ENCODE measurements at places on chromosomes 2 and 18.

DNA sequence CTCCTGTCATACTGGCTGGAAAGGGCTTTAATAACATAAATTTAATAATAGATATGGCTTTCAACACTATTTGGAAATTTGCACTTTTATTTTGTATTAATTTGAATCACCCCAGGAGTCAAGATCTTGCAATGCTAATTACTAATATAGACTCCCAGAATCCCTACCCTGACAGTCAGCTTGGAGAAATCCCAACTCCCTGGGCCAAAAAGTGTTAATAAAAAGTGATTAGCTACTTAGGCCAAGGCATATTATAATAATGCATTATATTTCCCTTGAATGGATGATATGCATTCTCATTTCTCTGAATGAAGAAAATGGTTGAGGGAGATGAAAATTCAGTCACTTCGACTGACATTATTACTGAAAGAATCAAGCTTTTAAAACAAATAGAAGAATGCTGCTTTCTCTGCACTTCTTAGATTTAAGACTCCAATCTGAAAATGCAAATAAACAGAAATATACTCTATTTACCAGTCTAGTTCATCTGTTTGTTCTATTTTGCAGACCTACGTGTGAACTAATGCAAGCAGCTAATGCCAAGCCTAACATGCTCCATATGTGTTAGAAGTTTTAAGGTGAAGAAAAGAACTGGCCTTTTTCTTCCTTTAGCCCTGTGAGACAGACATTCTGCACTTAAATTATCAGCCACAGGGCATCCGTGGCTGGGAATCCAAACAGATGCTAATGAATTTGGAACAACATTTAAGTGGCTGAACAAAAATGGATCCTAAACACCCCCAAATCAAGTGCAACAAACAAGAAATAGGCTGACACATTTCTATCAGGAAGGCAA lies 33.9 kb upstream of the INSIG2 start:
- no peak for DNase-seq

DNA sequence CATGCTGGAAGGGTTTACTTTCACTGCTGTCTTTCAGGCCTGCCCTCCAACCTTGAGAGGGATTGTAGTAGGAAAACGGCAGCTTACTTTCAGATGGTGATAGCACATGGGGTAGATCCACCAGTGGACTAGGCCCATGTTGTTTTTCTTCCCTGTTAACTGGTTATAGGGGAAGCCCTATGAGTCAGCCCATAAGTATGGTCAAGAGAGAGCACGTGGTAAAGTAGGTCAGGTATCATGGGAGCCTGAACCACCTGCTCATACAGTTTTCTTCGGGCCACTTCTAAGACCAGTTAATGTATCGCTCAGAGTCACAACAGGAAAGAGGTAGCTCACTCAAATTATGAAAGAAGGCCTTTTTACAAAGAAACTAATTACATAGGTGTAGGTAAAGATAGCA lies 33.0 kb downstream of the PDK1 start:
- DNase-seq = no peak

- no peak for DNase-seq
Measured at GRCh38 chr2:10473121-10473756, 25.1 kb upstream of the ODC1 start.

DNA sequence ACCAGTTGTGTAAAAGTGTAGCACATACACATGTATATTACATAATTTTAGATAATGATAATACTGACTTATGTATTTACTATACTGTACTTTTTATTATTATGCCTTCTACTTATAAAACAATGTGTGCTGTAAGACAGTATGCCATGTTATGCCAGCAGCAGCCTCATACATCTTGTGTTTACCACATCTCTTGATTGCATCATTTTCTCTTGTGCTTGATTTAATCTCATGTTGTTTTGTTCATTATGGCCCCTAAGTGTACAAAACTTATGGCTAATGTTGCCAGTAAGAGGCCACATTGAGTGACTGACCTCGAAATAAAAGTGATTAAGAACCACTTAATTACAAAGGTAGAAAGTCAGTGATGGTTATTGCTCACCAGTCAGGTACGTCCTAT lies 128.0 kb upstream of the SP5 start:
- no peak for DNase-seq

DNA sequence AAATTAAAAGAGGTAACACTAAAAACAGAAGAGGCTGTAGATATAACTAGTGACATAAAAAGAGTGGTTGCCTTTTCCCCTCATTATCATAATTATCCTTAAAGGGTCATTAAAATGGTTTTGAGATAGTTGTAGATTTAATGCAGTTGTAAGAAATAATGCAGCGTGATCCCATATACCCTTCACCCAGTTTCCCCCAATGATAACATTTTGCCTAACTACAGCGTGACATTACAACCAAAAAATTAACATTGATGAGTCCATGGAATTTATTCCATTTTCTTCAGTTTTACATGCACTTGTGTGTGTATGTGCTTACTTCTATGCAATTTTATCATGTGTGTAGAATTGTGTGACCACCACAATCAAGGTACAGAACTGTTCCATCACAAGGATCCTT lies 13.2 kb upstream of the RMND5A start:
- DNase-seq = no peak

- no peak for DNase-seq
Measured at GRCh38 chr18:78433562-78433961, 546.1 kb upstream of the SALL3 start.

DNA sequence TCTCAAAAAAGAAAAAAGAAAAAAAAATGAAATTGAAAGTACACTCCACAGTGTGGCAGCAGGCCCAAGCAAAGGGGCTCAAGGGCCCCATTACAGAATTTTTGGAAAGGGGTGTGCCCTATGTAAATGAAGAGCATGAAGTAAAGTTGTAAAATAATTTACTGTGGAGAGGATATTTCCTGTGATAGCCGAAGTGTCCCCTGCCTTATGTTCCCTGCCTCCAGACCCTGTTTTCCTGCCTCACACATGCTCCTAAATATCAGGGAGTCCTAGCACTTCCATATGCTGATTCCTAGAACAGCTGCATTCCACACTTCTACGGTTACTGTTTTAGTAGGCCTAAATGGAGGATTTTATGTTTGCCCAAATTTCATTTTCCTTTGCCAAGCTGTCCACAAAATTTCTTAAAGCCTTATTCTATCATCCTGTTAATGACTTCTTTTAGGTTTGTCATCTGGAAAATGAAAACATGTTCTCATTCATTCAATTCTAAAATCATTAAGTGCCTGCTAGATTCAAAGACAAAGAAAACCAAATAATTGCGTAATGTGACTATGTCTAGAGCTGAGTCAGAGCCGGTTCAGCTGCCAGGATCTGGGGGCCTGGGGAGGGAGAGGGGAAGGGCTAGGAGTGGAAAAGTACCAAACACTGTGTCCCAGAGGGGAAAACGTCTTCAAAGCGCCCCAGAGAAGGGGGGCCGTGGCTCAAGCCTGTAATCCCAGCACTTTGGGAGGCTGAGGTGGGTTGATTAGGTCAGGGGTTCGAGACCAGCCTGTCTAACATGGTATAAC lies 25.9 kb upstream of the IMPA2 start:
- peak; percentile 83 for DNase-seq

DNA sequence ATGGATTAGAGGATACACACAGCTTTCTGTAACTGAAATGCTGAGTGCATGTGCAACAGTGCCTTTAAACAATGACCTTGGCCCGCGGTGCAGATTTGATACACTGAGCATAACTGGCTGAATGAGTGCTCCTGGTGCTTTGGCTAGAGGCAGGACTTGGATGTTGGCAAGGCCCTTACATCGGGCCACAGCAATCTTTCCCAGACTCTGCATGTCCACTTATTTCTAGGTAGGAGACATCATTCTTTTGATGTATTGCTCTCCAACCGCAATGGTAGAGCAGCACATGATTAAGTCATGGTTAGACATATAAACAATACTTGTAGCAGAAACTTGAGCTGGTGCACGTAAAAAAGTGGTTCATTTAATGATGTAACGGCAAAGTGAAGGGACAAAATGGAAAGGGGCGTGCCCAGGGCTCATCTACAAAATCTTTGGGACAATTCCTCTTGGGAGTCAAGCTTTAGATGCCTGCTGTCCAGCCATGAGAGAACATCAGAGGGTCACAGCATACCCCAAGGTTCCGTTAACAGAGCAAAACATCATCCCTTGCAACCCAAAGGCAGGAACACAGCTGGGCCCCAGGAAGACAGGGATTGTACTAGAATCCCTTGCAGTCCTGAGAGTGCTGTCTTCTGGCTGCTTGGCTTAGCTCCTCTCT lies 43.4 kb downstream of the RAB31 start:
- DNase-seq = no peak

- no peak for DNase-seq
Measured at GRCh38 chr2:3243804-3244203, 133.8 kb downstream of the EIPR1 start.

Measured in AG10803 (cell line).